ENCODE measurements at places on chromosomes 6 and 20.

- DNase-seq = no peak
These were observed 149.3 kb downstream of the SLC24A3 start for GRCh38 chr20:19361790-19362189.

- no peak for DNase-seq
These were observed 8.5 kb downstream of the TRIM15 start for GRCh38 chr6:30171677-30172471.

GRCh38 chr6:3384241-3385143 is 72.4 kb downstream of the SLC22A23 start:
- DNase-seq = no peak

GRCh38 chr20:63067266-63067635 is 60.5 kb upstream of the BHLHE23 start:
- DNase-seq = no peak

DNA sequence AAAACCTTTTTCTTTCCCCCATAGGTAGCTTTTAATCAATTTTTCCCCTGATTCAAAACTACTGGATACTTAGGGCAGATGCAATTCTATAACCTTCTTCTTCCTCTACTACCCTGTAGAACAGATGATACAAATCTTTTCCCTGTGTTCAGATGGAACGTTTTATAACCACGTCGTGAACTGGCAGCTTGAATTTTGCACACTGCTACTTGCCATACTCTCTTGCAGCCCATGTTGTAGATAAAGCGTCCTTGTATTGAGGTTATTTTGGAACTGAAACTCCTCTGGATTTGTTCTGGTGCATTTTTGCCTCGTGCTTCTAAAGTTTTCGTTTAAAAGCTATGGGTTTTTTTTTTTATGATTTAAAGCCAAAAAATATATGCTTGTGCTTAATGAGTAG is 440.2 kb downstream of the RFPL4B start:
- DNase-seq = no peak

DNA sequence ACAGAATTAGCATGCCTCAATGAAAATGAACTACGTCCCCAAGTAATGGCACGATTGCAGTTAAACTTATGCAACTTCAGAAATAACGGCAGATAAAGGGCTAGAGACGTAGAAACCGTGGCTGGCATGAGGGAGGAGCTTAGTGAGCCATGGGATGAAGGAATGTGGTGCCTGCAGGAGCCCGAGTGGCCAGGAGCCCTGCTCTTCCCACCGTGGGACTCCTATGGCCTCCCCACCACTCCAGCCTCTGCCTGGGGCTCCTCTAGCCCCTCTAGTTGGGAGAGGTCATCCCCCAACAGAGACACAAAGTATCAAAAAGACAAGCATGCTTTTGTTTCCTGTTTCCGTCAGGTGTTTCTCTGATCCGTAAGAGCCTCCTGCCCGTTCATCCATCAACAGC is 75.1 kb upstream of the BHLHE23 start:
- no peak for DNase-seq

- DNase-seq = peak; percentile 12
These were observed 44.0 kb downstream of the IRAK1BP1 start for GRCh38 chr6:78911218-78911940.

GRCh38 chr6:112695001-112695400 is 347.9 kb downstream of the RFPL4B start:
- no peak for DNase-seq

DNA sequence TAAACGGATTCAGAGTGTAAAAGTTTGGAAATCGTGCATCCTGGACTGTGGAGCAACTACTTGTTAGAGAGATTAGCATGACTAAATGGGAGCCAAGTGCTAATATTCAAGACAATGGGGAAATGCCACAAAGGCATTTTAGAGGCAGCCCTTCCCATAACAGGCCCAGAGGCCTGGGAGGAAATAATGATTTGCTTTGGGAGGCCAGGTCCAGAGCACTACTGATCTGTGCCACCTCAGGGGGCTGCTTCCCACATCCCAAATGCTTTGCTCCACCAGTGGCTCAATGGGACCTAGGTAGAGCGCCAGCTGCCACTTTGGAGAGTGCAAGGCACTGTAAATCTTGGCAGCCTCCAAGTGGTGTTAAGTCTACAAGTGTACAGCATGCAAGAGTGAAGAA is 91.9 kb upstream of the HSF2 start:
- no peak for DNase-seq

GRCh38 chr20:52936351-52937340 is 35.5 kb upstream of the TSHZ2 start:
- no peak for DNase-seq

- DNase-seq = no peak
These were observed 122.1 kb downstream of the UST start for GRCh38 chr6:148868901-148869300.

- no peak for DNase-seq
These were observed 79.7 kb downstream of the EDN1 start for GRCh38 chr6:12369781-12370262.

DNA sequence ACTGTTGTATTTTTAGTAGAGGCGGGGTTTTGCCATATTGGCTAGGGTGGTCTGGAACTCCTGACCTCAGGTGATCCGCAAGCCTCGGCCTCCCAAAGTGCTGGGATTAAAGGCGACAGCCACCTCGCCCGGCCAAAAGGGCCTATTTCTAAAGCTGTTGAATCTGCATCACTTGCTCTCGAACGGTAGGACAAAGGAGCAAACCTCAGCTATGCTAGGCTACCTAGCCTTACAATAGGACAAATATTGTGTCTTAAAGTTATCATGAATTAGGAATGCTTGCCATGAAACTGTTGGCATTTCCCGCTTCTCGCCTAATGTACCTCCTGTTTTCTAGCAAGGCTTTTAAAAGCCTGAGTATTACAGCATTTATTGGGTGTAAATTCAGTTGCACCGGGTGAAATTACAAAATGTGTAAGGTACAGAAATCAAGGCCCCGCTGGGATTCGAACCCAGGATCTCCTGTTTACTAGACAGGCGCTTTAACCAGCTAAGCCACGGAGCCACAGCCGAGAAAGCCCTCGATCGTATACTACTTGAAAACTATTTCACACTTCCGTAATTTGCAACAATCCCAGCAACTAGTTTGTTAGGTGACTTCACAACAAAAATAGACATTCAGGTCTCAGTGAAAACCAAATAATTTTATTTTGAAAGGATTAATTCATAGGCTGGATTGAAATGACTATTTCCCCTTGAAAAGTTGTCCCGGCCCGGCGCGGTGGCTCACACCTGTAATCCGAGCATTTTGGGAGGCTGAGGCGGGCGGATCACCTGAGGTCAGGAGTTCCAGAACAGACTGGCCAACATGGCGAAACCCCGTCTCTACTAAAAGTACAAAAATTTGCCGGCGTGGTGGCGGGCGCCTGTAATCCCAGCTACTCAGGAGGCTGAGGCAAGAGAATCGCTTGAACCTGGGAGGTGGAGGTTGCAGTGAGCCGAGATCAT is 211.6 kb upstream of the ZNF184 start:
- DNase-seq = no peak

GRCh38 chr6:46935687-46936086 is 13.9 kb upstream of the ADGRF5 start:
- DNase-seq = no peak

- no peak for DNase-seq
These were observed 95.2 kb upstream of the INSM1 start for GRCh38 chr20:20272686-20273085.

DNA sequence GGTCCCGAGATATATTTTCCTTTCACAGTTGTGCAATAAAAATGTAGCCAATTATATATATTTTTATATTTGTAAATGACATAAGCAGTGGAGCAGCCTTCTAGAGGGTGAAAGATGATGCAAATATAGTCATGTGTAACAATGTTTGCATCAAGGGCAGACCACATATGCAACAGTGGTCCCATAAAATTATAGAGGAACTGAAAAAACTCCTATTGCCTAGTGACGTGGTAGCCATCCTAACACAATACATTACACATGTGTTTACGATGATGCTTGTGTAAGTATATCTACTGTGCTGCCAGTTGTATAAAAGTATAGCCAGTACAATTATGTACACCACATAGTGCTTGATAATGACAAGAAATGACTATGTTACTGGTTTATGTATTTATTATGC is 162.8 kb downstream of the ZFAND3 start:
- no peak for DNase-seq

DNA sequence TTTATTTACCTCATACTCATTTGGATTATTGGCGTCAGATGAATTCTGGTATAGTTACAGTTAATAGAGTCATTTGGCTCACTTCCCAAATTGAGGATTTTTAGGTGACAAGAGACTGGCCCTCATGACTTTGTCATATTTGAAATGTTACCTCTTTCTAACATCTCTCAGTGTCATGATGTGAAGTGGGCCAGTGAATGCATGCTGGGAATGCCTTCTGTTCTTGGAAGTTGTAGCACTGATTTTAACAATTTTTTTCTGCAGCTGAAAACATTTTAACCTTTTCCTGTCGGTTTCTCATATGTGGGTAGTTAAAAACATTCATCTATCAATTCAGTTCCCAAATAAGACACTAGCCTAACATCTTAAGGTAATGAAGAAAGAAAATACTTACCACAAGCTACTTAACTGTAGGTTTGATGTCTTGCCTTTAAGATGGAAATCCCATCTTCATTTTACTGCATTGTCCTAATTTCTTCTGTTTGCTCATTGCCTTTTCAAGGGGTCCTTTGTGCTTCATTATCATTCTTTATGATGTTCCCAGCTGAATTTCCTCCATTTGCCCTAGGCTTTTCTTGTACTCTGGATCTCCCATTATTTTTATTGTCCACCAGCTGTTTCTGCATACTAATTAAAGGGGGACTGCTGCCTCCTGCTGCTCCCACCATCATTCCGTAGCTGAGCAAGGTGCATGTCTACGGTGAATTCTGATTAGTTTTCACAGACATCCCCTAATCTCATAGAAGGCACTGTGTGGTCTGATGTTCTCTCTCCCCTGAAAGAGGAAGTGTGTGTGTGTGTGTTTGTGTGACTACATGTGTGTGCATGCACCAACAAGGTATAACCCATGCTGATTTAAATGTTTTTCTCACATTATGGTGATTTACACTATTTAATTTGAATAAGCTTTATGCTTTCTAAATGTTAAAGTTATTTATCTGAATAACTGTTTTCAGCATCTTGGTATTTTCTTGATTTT is 109.5 kb downstream of the B3GAT2 start:
- DNase-seq = no peak

- DNase-seq = peak; percentile 80
These were observed 81.2 kb downstream of the UNC5CL start for GRCh38 chr6:40957616-40958492.

- no peak for DNase-seq
These were observed 283.0 kb downstream of the HTR1B start for GRCh38 chr6:77180326-77180725.

GRCh38 chr6:111985202-111985731 is 68.6 kb upstream of the CCN6 start:
- peak; percentile 84 for DNase-seq

GRCh38 chr6:44624936-44625573 is 237.5 kb downstream of the CDC5L start:
- no peak for DNase-seq

Data from GM04504 (cell line).